HepG2 (cell line): ENCODE measurements at places on chromosomes 5 and 9.
A peak's percentile ranks its signal among the peaks of the same experiment; 100 is the strongest.

DNA sequence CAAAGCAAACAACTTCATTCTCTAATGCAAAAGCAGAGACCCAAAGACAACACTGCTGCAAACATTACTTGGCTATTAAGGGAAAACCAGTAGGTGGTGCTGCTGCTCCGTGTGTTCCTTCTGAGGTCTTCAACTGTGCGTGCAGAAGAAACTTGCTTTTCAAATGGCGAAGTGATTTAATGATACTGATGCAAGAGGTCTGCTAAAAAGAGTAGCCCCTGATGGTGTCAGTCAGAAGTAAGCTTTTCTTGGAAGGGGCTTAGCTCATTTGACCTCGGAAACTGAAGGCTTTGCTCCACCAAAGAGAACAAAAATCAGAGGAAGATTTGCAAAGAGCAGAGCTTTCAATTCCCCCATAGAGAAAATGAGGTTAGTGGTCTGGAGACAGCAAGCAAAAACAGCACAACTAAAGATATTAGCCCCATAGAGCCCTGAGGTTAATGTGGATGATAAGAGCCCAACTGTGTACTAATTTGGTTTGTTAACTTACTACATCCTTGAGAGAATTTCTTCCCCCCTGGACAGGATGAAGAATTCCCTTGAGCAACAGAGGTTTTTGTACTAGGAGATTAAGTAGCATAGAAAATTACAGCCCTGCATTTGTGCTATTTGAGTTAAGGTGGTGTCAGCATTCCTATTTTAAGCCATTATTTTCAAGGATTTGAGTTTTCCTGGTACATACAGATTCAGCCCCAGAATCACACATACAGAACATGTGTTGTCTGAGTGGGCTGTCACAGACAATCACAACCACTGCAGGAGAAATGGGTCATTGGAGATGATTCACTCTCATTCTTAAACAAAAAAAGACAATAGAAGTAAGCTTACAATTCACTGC lies 153.2 kb upstream of the C9orf72 start:
- peak; percentile 46 for DNase-seq

- no peak for DNase-seq
Observed at GRCh38 chr9:132637351-132637750, 32.4 kb downstream of the DDX31 start.

- DNase-seq: no peak
Observed at GRCh38 chr9:81598123-81598497, 91.2 kb downstream of the TLE1 start.

GRCh38 chr9:6793203-6793602 lies 35.4 kb downstream of the KDM4C start:
- no peak for DNase-seq

GRCh38 chr5:2094616-2094995 lies 211.9 kb upstream of the IRX4 start:
- no peak for DNase-seq

- no peak for DNase-seq
Observed at GRCh38 chr9:69444791-69445190, 119.8 kb downstream of the ENTREP1 start.

- no peak for DNase-seq
Observed at GRCh38 chr5:127396490-127397155, 106.0 kb downstream of the MEGF10 start.

DNA sequence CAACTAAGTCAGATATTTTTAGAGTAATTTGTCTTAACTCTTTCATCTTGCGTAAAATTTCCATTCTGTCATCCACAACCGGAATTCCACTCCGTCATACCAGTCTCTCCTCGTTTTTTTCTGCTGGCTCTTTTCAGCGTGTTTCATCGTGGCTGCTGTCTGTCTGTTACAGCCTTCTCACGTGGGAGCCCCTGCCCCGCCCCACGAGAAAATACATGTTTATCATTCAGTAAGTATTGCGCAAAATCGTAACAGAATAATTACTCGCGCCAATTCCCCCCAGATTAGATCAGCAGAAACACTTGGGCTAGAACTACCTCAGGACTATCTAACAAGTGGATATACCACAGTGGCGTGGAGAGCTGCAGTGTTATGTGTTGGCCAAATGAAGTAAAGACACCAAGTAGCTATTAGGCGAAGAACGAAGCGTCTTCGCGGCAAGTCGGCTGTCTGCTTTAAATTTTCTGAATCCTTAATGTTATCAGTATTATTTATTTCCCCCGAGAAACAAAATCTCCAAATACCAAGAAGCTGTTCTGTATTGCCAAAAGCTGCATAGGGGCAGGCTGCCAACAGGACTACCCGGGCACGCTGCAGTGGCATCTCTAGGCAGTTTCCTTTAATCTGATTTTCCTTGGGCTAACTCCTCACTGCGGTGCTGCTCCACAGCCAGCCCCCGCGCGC lies 566 bp upstream of the FOCAD start:
- peak; percentile 25 for DNase-seq

DNA sequence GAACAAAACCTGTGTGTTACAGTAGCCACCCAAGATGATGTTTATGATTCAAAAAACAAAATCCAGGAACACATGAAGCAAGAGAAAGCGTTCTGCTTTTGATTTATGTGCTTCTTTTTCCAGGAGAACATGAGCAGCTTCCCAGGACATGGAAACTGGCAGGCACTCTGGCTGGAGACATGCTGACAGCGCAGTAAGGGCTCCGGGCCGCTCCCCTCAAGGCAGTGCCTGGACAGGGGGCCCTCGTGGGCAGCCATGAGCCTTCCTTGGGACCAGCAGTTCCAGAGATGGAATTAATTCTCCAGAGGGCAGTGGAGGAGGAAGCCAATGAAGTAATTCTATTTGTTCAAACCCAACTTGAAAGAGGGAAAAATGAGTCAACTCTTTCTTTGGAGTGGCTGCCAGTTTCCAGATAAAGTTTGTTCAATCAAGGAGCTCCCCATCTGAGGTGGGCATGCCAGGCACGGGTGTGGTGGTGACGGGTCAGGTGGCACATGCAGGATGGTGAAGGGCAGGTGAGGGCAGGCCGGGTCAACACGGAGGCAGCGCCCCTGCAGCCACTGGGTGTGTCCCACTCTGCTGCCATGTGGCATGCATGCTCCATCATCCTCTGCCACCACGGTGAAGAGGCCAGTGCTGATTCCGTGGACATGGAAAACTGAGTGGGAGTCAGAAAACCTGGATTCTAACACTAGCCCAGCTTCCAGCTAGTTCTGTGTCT lies 83.8 kb downstream of the OTULIN start:
- no peak for DNase-seq

- no peak for DNase-seq
Observed at GRCh38 chr5:777756-778161, 6.8 kb downstream of the ZDHHC11B start.

DNA sequence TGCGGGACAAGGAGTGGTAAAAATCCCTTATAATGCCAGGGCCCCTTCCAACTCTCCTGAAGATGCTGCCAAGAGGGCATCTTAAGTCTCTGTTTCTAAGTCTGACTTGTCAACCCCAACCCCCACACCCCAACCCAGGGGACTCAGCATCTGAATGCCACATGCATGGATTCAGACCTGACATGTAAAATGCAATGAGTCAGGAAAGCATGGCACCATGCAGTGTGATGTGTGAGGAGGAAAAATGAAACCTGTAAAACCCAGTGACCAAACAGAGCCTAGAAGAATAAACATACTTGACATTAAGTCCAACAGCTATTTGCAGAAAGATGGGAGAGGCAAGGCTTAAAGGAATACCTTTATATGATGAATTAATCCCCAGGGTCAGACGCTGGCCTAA lies 112.4 kb downstream of the ASTN2 start:
- DNase-seq: no peak

DNA sequence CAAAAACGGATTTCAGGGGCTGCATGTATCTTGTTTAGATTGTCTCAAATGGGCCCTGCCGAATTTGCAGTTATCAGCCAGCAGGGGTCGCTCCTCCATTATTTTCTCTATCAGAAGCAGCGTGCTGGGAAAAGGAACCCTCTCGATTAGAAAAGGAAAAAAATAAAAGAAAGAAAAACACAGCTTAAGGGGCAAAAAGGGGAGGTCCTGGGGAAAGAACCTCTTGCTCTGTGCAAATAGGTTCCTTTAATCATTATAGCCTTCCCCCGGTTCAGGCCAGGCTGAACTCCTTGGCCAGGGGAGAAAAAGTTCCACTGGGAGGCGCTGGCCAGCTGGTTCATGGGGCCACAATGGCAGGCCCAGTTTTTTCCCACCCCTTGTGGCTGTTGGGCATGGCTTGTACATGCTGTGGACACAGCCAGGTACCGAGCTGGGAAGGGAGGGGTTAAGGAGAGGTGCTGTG lies 25.0 kb upstream of the CAPSL start:
- DNase-seq: no peak

DNA sequence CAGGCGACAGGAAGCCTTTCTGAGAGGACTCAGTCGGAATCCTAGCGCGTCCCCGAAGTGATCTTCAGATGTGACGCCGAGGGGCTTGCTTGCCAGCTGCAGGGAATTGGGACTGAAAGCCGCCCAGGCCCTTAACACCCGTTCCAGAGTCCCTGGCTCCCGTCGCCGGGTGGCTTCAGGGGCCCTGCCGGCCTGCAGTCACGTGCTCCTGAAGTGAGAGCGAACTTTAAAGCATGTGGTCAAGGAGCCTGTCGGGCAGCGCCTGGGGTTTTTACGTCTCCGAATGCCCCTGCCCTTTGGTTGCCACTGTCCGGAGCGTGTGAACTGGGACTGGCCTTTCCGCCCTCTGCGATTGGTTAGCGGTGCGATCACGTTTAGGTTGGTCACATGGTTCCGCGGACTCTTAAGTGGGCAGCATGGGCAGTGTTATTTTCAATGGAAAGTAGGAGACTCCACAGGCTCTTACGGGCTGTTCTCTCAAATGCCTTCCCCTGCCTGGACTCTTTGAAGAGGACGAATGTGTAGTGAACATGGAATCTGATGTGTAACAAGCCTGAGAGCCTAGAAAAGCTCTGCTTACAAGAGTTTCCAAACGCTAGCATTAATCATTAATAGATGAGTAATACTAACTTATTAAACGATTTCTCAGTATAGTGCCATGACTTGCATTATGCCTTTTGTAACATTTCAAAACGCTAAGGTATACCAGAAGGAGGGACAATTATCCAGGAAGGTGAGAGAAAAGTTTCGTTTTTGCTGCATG lies 1.9 kb downstream of the VLDLR start:
- peak; percentile 33 for DNase-seq

- no peak for DNase-seq
Observed at GRCh38 chr9:70811638-70812037, 309.8 kb downstream of the TRPM3 start.

GRCh38 chr9:89405826-89406225 lies 87.5 kb downstream of the SECISBP2 start:
- no peak for DNase-seq

DNA sequence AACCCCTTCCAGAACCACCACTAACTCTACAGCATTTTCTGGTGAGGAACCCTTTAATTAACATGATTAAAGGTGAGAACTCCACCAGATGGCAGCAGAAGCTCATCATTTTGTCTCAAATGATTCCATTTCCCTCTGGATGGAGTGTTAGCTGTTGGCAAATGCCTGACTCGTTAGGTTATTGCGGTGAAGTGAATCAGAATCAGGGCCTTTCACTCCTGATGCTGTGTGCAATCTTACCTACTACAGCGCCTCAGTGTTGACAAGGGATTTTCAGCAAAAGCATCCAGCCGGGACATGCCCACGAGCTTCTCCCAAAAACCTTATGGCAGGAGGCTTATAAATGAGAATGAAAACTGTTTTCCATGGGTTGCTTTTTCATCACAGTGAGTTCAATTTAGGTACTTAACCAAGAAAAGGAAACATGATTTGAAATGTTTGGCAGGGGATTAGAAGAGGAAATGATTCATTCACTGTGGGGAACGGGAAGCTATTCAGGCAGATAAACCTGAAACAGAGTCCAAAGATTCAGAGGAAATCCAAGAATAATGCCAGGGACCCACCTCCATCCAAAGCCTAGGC lies 48.0 kb upstream of the CAST start:
- peak; percentile 68 for DNase-seq

- DNase-seq: peak; percentile 29
Observed at GRCh38 chr9:6552033-6552432, 93.5 kb downstream of the GLDC start.

DNA sequence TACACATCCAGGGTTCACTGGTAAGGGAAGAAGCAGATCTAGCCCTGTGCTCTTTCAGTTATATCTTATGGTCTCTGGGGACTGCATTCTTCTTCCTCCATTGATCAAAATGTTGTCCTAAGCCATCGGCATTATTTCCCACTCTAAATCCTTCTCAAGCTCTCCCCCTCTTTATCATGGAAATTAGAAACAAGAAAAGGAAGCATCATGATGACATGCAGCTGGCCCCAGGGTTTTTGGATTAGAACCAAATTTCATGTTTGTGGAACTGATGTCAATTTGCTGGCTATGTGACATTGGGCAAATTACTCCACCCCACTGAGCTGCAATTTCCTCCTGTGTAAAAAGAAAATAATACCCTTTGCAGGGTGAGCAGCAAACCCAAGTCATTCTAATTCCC lies 39.5 kb downstream of the MFAP3 start:
- DNase-seq: no peak

GRCh38 chr9:3900673-3901318 lies 375.0 kb upstream of the RFX3 start:
- no peak for DNase-seq

- DNase-seq: no peak
Observed at GRCh38 chr9:89375191-89375760, 57.0 kb downstream of the SECISBP2 start.

DNA sequence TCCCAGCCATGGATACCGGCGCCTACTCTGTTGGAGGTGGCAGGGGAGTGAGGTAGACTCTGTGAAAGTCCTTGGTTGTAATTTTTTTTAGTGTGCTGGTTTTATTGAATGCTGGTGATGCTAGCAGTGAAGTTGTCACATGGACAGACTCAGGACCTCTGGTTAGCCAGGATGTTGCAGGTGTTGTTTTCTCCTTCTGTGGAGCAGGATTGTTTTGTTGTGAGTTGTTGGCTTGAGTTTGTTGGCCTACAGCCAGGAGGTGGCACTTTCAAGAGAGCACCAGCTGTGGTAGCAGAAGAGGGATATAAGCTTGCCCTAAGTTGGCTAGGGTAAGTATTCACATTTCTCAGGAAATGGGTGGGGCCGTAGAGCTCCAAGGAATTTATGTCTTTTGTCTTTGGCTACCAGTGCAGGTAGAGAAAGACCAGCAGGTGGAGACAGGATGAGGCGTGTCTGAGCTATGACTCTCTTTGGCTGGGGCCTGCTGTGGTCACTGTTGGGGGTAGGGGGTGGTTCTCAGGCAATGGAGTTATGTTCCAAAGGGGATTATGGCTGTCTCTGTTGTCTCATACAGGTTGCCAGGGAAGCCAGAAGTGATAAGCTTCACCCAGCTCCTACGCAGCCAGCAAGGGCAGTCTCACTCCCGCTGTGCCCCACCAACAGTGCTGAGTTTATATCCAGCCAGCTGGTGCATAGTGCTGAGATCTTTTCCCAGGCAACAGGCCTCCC lies 248.7 kb downstream of the TAF11L14 start:
- no peak for DNase-seq

DNA sequence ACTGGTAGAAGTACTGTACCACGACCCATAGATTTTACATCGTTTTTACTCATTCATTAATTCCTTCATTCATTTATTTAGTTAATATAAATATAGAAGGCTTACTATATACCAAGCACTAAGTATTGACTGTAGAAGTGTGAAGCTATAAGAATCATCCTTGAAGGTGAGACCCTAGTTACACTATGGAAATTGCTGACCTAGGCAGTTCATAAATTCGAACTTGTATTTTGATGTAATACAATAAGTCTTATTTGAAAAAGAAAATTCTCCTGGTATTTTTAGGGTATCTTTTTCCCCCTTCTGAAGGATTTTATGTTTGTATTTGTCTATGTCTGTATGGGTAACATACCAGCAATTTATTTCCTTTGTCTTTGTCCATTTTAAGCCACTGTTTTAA lies 220.1 kb upstream of the DMAC1 start:
- DNase-seq: no peak
